Spinal cord (tissue), 10 donors: ENCODE measurements at places on chromosomes 2 and 18. TPM values are rescaled to one million over a fixed set of nuclear protein-coding genes. Genes with fewer than 3 reads are reported as not detected.
A peak's percentile ranks its signal among the peaks of the same experiment; 100 is the strongest.

Gene FZD7
- total RNA-seq: 26.4 TPM

Gene SNORC
- 4.6 TPM for total RNA-seq

Gene CDH20
- total RNA-seq: 17.2 TPM

Gene GYPC
- 70.2 TPM for total RNA-seq

Gene SLC9A4
- 0.30 TPM for total RNA-seq

Gene LYPD6B
- 9.4 TPM for total RNA-seq

Gene ADGRF3
- 0.10 TPM for total RNA-seq

Gene FSIP2
- total RNA-seq: 4.3 TPM

Gene TMEM169
- total RNA-seq: 7.7 TPM

Gene POTEI
- 0.59 TPM for total RNA-seq

Gene IL1F10
- not detected for total RNA-seq

DNA sequence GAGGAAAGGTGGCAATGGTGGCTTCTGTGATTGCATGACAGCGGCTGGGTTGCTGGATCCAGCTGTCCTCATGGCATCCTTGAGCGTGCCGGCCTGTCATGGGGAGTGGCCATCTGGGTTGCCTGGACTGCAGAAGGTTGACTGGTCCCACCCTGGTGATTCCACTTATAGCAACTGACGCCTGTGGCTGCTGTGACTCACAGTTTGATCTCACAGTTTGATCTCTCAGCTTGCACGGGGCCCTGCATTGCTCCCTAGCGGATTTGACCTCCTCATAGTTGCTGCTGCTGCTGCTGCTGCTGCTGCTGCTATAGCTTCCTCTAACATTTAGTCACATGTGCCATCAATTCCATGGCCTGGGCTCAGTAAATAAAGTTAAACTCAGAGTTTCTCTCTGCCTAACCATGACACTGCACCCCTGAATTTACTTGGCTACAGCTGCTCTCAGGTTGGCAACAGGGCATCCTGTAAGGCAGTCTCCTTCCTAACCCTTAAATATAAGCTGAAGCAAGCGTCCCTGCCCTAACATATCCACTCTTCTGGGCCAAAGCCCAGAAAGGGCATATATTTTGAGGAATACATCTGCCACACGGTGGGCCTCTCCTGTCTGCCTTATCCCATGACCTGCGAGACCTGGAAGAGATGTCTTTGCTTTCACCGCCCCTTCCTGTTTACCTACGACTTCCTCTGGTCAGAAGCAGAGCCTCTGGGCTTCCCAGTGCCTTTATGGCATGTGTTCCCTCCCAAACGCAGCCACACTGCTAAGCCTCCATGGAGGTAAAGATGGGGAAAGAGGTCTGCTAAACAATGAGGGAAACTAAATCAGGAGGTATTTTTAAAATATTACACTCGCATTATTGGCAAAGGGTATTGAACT, 37.8 kb upstream of the CCDC150 start:
- DNase-seq: no peak

GRCh38 chr2:177118636-177119035, 94.0 kb upstream of the HNRNPA3 start:
- DNase-seq: no peak

- no peak for DNase-seq
Measured at GRCh38 chr2:211994806-211995205, 543.8 kb downstream of the ERBB4 start.

- no peak for DNase-seq
Measured at GRCh38 chr2:61443342-61444041, 27.4 kb downstream of the USP34 start.

GRCh38 chr18:55448420-55448819, 139.6 kb downstream of the TCF4 start:
- DNase-seq: no peak

DNA sequence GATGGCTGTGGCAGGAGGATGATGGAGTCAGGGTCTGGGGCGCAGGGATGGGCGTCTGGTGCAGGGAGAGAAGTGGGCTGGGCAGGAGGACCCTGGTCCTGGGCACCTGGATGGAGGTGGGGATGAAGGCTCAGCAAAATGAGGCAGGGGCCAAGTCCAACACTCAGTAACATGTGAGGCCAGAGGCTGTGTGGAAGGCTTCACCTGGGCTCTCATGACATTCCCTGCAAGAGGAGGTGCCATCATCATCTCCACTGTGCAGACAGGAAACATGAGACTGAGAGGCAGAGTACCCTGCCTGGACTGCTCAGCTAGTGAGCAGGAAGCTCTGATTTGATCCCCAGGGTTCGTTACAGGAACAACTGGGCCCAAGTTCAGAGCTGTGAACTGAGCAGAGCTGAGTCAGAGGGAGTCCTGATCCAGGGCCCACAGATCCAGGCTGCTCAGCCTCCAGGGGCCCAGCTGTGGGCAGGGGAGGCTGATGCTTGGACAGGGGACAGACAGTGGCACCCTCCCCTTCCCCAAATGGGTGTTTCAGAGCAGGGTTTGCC, 36.9 kb downstream of the HJURP start:
- DNase-seq: no peak

- DNase-seq: peak; percentile 37
Measured at GRCh38 chr2:49616800-49617199, 462.5 kb upstream of the FSHR start.

DNA sequence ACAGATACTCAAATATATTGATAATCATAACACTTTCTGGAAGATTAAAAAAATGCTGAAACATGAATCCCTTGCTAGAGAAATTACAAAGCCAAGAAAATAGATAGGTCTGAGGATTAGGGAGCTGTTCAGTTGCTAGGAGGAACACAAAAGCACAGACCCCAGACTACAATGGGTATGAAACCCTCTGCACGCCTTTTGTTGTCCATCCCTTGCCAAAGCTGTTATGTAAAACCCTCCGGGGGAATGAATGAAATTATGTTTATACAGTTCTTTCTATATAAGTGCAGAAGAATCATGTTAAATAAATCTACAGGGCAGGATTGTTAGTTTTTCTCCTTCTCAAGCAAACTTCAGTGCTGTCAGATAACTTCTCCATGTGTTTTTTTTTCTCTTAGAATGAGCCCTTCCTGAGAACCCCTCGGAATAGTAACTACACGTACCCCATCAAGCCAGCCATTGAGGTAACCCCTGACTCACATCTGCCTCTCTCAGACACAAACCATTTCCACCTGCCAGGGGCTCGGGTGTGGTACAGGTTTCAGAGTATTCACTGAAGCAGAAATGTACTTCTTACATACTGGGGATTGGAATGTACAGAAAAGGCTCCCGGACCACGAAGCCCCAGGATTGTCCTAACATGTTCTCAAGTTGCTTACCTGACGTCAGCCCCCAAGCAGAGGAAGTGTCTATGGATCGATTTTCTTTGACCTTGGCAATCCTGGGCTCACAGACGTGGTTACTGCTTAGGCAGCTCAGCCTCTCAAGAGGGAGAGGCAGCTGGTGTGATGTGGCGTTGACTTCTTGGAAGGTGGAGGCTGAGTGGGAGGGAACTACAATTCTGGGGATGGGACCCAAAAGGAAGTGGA, 118.0 kb downstream of the PLB1 start:
- no peak for DNase-seq

- no peak for DNase-seq
Measured at GRCh38 chr18:8504424-8504823, 104.8 kb upstream of the RAB12 start.

- no peak for DNase-seq
Measured at GRCh38 chr18:26473672-26474071, 74.7 kb downstream of the KCTD1 start.

GRCh38 chr2:120423167-120423943, 77.4 kb downstream of the INHBB start:
- DNase-seq: no peak

GRCh38 chr2:113116100-113116958, 11.1 kb upstream of the IL1RN start:
- no peak for DNase-seq

- no peak for DNase-seq
Measured at GRCh38 chr2:217392930-217393584, 533.2 kb upstream of the TNP1 start.

- no peak for DNase-seq
Measured at GRCh38 chr2:217142649-217143266, 282.9 kb upstream of the TNP1 start.

DNA sequence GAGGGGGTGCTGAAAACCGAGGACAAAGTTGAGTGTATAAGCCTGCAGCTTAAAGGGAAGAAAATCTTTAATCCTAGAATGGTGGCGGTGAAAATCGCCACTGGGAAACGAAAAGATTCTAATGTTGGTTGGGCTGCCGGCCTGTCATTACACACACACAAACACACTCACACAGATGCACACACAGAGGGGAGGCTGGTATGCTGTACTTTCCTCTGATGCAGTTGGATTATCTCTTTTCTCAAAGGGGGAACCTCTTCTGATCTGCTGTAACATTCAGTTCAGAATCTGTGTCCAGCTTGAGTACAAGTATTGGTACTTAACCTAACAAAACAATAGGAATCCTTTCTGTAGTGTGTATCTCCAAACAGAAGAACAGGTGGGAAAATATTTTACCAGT, 39.0 kb downstream of the ANXA4 start:
- no peak for DNase-seq

DNA sequence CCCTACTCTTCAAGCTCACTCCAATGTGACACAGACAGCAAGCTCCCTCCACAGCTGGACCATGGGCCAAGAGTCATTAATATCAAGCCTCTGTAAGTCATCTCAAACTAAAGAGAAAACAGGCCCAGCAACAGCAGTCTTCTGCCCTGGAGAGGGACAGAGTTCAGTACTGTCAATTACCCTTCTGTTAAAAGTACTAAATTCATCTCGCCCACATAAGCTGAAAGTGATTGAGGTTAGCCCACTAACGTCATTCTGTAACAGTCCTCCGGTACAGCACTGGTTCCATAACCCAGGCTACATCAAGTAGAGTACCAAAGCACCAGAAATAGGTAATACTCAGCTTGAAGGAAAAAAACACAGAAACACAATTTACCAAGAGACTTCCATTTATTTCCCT, 25.9 kb downstream of the THADA start:
- DNase-seq: no peak

GRCh38 chr18:27213123-27213717, 28.1 kb upstream of the CHST9 start:
- no peak for DNase-seq

- DNase-seq: no peak
Measured at GRCh38 chr2:236866542-236867340, 218.9 kb upstream of the COPS8 start.

DNA sequence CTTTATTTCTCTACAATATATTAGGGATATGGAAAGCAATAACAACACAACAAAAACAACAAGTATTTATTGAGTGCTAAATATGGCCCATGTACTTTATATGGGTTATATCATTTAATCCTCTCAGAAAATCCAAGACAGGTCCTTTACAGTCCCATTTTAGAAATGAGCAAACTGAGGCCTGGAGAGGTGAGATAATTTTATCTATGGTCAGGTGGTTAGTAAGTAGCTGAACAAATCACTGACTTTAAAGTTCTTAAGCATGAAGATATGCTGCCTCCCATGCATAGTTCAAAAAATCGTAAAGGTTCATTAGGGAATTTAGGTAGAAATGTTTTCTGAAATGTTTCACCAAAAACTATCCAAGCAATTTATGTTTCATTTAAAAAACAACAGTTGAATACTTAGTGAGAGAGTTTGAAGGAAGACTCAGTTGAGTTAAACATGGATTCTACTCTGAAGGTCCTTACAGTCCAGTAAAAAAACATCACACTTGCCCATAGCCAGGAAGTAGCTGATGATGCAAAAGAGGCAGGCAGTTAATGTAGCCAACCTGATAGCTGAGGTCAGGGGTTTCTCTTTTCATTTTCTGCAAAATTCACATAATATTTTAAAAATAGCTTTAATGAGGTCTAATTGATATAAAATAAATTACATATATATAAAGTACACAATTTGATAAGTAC, 7.6 kb upstream of the NFE2L2 start:
- no peak for DNase-seq

DNA sequence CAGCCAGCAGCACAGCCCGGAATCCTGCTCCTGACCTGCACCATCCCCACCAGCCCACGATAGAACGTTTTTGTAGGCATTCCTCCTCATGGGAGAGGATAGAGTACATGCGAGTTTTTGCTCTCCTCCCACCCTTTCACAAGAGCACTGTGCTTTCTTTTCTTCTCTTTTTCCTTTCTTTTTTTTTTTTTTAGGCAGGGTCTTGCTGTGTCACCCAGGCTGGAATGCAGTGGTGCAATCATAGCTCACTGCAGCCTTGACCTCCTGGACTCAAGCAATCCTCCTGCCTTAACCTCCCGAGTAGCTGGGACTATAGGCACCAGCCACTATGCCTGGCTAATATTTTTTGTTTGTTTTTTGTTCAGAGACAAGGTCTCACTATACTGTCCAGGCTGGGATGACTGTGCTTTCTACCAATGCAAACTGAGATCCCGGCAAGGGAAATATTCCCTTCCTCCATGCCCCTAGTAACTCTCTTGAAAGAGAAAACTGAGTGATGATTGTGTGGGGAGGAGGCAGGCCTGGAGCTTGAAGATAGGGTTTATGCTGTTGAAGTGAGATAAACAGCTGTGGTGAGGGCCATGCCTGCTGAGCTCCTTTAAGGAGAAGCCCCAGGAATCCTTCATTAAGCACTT, 82.6 kb upstream of the TXNDC2 start:
- peak; percentile 84 for DNase-seq

DNA sequence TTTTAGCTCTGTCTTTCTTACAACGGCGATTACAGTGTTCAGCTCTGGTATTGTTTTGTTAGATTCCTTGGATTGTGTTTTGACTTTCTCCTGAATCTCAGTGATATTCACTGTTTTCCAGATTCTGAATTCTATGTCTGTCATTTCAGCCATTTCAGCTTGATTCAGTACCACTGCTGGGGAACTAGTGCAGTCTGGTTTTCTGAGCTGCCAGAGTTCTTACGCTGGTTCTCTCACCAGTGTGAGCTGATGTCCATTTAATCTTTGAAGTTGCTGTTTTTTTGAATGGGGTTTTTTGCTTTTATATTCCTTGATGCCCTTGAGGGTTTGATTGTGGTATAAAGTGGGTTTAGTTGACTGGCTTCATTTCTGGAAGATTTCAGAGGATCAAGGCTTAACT, 37.4 kb upstream of the THUMPD2 start:
- no peak for DNase-seq

DNA sequence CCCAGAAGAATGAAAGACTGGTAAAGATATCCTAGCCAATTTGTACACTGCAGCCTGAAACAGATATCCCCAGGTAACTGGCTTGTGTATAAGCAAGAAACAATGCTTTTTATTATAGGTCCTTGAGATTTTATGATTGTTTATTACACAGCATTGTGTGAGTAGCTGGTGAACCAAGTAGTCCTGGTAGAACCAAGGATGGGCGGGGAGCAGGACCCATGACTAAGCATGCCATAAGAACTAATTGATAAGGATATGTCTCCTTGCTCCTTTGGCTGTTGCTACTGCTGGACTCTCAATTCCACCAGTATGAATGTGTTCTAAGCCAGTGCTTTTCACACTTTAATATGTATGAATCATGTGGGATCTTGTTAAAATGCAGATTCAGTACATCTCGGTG, 12.3 kb upstream of the ALMS1 start:
- no peak for DNase-seq

GRCh38 chr2:159497847-159498246, 118.5 kb downstream of the BAZ2B start:
- DNase-seq: no peak
